ENCODE measurements at places on chromosomes 12 and 14.
A peak's percentile ranks its signal among the peaks of the same experiment; 100 is the strongest.

DNA sequence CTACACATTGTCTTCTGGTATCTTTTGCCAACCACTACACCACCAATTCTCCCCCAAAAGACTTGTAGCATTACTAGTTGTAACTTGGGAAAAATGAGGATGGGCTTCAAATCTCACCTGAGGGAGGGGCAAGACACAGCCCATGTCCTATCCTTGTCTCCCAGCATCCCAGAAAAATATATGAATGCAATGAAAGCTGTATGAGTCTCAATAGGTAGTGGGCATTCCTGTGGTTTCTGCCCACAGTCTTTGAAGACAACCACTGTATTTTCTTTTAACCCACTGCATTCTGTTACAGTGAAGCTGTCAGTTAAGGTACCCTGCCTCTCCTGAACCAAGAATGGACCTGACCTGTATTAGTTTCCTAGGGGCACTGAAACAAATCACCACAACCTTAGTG is 336.2 kb upstream of the TMPO start:
- DNase-seq = no peak

DNA sequence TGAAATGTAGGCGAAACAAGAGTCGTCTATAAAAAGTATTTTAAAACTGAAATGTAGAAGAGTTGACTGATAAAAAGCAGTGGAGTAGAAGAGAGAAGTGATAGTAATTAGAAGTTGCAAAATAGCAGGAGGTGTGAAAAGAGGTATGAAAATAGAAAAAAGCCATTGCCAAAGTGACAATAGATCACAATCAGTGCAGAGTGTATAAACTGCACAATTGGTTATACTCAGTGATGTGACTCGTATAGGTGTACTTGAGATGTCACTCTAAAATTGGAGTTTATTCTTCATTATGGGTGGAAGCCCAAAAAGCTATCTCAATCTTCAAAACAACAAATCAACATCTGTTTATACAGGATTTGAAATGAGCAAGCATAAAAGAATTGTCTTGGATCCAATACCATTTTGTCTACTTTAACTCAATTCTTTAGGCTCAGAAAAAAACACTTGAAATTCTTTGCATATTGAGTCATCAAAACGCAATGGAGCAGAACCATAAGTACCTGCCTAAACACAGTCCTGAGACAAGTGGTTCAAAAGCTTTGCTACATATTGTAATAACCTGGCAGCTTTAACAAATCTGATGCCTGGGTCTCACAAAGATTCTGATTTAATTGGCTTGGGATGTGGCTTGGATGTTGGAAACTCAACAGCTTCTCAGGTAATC is 8.8 kb downstream of the IKBIP start:
- no peak for DNase-seq

- no peak for DNase-seq
Observed at GRCh38 chr12:46387670-46388069, 15.1 kb upstream of the SLC38A2 start.

GRCh38 chr12:116423094-116423493 is 136.1 kb upstream of the MAP1LC3B2 start:
- peak; percentile 64 for DNase-seq

DNA sequence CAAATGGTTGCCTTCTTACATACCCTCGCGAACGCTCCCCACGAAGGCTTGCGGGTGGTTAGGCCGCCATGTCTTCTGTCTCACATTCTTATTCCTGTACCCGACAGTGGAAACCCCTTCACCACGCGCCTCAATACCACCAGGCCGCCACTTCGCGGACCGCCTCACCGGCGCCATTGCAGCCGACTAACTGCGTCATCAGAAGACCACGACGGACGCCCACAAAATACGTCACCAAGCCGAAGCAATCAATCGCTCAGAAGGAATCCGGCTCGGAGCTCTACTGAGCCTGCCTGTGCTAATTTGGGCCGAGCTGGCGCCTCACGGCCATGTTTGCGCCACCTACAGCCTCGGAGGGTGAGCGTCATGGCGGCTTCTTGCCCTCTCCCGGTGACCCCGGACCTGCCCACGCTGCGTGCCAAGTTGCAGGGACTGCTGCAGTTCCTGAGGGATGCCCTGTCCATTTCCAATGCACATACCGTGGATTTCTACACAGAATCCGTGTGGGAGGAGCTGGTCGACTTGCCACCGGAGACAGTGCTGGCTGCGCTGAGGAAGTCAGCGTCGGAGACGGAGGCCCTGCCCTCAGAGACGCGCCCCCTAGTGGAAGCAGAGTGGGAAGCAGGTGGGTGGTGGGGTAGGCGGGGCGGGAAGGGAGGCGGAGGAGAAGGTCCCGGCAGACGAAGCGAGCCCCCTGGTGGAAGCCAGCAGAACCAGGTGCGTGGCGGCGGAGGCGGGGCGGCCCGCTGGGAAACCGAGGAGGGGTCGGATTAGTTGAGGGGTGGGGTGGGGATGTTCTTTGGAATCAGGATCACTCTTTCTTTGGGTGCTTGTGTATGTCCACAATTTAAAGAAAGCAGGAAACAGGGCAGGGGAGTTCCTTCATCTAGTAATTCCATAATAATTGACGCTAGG is at the start of the genes CCDC59 and METTL25:
CCDC59 (minus strand) TSS at position 188 of the 915 bp plus-strand sequence; CDS start at position 177, 11 bp downstream.
METTL25 (plus strand) TSS at position 330 of the 915 bp plus-strand sequence; CDS start at position 367, 37 bp downstream.
- peak; percentile 98 for DNase-seq

DNA sequence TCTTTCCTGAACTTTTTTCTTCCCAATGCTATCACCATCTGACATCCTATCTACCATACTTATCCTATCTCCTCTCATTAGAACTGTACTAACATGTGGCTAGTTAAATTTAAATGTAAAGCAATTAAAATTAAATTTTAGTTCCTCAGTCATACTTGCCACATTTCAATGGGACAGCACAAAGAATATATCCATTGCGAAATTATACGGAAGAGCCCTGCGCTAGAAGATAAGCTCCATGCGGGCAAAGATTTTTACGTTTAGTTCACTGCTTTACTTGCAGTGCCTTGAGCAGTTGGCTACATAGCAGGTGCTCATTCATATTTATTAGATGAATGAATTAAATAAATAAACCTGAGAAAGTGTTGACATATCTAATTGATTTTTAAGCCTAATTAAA is 33.1 kb downstream of the SEC23A start:
- DNase-seq = no peak

DNA sequence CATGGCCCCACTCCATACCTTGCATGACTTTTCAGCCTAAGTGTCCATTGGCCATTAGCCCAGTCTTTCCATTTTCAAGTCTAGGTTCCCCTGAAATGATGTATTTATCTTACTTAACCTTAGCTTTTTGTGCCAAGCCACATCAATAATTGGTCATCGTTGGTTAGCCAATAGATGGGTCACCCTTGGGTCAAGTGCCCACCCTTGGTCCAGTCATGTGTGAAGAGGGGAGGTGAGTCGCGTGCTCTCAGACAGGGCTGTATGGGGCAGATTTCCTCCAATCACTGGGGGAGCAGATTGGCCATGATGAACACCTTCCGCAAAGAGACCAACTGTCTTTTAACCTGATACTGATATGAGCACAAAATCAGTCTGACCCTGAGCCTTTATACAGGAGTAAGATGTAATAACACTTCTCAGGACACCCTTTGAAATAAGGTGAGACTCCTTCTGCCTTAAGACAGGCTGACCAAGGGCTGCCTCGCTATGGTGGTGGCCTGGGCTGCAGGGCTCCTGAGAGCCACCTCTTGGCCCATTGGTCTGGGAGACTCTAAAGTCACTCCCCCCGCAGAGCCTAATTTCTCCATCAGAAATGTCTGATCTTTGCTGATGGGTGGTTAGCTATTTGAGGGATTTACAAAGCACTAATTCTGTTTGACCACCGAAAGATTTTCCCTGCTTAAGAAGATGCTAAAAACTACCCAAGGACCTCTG is 143.2 kb downstream of the ZFP36L1 start:
- DNase-seq = no peak

DNA sequence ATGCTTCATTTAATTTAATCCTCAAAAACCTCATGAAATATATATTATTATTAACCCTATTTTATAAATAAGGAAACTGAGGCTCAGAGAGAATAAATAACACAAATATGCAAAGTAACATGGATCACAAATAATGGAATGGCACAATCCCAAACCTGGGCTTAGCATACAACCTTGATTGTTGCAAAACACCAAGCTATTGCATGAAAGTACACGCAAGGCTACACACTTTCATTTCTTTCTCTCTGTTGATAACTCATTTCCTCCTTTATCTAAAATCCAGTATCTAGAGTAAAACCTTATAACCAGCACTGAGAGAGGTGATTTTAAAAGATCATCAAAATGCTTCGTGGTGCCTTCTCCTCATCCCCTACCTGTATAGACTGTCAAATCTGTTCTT is 2.8 kb upstream of the DAAM1 start:
- no peak for DNase-seq

DNA sequence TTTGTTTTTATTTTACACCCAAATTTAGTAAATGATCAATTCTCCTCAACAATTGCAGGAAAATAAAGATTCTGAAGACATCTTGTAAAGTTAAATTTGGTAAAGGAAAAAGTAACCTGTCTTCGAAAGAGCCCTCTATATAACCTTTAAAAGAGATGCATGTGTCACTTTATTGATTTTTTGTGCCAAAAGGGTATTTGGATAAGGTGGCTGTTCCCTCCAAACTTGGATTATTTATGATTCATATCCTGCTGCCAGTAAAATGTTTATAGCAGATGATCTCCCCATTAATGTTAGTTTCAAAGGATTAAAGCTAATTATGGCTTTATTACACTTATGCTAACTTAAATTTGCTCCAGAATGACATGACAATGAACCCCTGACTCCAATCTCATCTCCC is 98.8 kb downstream of the DUSP6 start:
- DNase-seq = no peak

All from hepatocyte (in vitro differentiated cells).